ENCODE measurements at places on chromosomes 5 and 9. TPM values are rescaled to one million over a fixed set of nuclear protein-coding genes. Genes with fewer than 3 reads are reported as not detected.

Gene ZFAND5
- 151 TPM for total RNA-seq

Gene AGXT2
- not detected for total RNA-seq

Gene CD180
- total RNA-seq: 0.68 TPM

Gene SHOC1
- total RNA-seq: not detected

Gene TCF7
- total RNA-seq: 3.3 TPM

Gene CARTPT
- not detected for total RNA-seq

Gene CCNJL
- 5.5 TPM for total RNA-seq

Gene SPATA31C1
- not detected for total RNA-seq

Gene CRHBP
- total RNA-seq: 0.32 TPM

Gene ZNF883
- 6.0 TPM for total RNA-seq

Gene DDX4
- total RNA-seq: not detected

Gene ANKRD34B
- total RNA-seq: not detected

- DNase-seq: no peak
Observed at GRCh38 chr5:147175516-147176097, 59.2 kb upstream of the STK32A start.

GRCh38 chr5:38420691-38421390 lies 135.6 kb downstream of the LIFR start:
- DNase-seq: peak; percentile 58

DNA sequence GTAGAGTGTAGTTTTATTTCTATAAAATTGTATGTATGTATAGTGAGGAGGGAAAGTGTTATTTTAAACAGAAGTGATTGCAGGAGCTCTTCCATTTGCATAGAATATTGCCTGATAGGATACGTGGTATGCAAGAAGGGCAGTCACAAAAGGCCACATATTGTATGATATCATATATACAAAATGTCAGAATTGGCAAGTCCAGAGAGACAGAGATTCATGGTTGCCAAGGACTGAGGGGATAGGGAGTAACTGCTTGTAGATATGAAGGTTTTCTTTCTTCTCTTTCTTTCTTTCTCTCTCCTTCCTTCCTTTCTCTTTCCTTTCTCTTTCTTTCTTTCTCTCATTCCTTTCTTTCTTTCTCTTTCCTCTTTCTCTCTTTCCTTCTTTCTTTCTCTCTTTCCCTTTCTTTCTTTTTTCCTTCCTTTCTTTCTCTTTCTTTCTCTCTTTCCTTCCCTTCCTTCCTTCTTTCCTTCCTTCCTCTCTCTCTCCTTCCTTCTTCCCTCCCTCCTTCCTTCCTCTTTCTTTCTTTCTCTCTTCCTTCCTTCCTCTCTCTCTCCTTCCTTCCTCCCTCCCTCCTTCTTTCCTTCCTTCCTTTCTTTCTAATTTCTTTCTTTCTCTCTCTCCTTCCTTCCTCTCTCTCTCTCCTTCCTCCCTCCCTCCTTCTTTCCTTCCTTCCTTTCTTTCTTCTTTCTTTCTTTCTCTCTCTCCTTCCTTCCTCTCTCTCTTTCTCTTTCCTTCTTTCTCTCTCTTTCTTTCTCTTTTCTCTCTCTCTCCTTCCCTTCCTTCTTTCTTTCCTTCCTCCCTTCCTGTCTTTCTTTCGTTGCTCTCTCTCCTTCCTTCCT lies 24.5 kb upstream of the WDR38 start:
- DNase-seq: no peak

DNA sequence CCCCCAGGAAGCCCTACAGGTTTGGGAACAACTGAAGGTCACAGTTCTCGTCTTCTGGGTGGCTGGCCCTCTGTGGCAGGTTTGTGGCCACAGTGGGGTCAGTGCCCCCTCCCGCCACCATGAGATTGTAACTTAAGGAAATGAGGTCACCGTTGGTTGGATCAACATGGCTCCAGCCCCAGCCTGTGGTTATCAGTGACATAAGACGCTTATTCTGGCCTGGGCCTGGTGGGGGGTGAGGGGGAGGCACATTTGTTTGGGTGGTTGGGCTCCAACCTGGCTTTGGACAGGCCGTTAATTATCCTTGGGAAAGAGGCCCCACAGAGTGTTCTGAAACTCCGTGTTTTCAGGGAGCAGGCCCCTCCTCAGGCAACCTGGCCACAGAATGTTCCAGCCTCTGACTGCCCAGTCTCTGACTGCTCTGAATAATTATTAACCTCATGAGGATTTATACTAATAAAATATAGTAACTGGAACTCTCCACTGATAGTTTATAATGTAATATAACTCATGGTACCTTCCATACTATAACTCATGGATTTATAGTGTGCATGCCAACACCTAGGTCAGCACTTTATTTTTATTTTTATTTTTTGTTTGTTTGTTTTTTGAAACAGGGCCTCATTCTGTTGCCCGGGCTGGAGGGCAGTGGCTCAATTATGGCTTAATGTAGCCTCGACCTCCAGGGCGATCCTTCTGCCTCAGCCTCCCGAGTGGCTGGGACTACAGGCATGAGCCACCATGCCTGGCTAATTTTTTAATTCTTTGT lies 58.0 kb upstream of the RPL26L1 start:
- peak; percentile 88 for DNase-seq

DNA sequence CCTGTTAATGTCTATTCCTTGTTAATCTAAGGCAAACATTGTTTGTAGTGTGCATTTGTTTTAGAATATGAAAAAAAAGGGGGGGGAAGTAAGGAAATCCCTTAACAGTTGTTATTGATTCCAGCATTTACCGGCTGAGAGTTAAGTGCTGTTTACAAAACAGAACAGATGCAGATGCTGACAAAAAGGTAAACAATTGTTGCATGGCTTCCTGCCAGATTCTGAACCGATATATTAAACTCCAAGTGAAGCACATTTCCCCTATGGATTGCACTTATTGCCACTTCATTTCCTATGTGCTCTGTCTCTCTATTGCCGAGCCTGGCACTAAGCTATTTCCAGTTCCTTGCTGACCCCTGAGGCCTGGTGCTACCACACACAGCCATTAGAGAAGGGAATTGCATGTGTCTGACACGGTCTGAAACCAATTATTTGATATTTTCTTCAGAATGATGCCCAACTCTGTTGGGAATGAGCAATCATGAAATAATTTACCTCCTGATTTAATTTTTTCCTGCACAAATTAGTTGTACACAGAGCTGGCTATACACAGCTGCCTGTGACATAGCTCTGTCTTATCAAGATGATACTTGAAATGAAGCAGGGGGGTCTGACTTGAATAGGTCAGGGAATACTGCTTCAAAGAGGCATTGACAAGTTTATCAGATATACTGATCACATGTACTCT lies 109.8 kb downstream of the KIAA0825 start:
- no peak for DNase-seq

DNA sequence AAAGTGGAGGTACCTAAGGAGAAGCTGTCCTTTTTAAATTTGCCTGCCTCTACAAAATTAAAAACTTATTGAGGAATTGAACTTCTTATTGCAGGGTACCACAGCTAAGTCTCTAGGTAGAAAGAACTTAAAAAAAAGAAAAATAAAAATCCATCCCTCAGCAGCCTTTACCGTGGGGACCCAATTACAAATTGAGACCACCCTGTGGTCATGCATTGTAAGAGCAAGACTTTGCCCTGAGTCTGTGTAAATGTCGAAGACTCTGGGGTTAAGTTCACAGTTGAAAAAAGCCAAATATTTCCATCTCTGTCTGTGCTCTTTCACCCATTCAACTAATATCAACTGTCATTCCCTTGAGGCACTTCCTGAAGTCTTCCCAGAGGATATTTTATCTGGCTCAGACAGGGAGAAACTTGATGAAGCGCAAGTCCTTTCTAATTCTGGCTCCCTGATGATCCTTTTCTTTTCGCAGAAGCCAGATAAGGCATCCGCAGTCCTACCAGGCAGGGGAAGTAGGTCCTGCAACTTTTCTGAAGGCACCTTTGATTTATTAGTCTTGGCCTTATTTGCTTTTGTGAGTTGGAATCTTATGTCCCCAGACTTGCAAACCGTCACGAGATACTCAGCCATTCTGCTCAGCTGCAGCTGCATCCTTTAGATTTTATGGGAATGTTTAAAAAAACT lies 323.8 kb upstream of the WWC1 start:
- no peak for DNase-seq

DNA sequence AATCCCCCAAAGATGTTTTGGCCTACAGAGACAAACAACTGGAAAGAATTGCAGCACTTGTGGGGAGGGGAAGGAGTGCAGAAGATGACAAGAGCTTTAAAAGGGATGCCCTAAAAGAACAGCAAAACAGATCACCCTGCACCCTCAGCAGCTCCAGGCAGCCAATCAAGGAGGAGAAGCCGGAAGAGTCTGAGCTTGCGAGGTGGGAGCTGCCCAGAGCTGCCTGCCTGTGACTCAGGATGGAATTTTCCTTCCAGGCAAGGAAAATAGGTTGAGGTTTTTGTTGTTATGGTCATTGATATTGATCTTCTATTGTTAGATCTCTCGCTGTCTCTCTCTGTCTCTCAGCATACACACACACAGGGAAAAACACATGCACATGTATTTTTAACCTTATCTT lies 70.3 kb upstream of the MAP1B start:
- no peak for DNase-seq

GRCh38 chr5:432928-433791 lies 9.8 kb upstream of the EXOC3 start:
- DNase-seq: peak; percentile 16

DNA sequence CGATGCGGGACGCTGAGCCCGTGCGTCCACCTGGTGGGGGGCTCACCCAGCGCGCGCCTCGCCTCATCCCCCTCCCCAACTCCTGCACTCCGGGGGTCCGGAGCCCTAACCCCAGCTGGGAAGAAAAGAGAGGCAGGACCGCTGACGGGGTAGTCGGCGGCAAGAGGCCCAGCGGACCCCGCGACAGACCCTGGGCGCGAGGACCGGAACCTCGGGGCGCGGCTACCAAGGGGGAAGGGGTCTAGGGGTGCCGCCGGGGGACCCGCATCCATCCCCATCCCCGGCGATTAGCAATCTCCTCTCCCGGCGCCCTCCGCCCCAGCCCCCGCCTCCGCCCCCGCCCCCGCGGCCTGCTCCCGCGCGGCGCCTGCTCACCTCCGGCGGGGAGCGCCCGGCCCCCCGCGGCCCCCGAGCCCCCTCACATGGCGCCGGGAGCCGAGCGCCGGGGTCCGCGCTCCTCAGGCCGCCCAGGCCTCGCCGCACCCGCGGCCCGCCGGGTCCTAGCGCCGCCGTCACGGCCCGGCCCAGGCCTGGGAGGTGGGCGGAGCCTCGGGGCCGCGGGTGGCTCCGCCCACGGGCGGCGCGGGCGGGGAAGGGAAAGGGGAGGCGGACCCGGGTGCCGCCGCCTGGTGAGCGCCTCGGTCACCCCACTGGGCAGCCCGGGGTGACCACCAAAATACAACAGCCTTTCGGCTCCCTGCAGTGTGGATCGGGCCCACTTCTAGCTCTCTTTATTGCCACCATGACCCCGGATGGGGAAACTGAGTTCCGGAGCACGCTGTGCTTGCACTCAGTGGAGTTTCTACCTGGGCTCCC lies at the start of gene ST6GALNAC6:
Gene ST6GALNAC6, minus strand, starts transcription at position 476 of the 816 bp plus-strand sequence. CDS start 1,622 bp downstream, outside the sequence.
- DNase-seq: peak; percentile 80

DNA sequence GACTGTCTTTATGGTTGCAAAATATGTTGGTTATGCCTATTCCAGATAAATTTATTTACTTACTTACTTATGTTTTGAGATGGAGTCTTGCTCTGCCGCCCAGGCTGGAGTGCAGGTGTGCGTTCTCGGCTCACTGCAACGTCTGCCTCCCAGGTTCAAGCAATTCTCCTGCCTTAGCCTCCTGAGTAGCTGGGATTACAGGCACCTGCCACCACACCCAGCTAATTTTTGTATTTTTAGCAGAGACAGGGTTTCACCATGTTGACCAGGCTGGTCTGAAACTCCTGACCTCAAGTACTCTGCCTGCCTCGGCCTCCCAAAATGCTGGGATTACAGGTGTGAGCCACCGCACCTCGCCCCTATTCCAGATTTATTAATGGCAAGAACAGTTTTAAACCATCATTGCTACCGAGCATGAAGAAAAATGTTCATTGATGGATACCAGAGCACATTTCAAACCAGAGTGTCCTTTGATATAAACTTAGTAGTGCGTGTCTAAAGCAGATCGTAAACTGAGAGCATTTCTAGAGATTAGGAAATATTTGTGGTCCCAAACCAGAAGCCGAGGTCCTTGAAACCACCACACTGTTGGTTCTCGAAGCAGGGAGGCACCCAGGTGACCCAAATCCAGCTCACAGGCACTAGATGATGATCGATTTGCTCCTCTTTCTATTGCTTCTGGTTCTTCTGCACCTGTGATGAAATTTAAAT lies 85.2 kb downstream of the GRAMD2B start:
- no peak for DNase-seq

- DNase-seq: no peak
Observed at GRCh38 chr5:140309706-140310249, 6.9 kb upstream of the PFDN1 start.

DNA sequence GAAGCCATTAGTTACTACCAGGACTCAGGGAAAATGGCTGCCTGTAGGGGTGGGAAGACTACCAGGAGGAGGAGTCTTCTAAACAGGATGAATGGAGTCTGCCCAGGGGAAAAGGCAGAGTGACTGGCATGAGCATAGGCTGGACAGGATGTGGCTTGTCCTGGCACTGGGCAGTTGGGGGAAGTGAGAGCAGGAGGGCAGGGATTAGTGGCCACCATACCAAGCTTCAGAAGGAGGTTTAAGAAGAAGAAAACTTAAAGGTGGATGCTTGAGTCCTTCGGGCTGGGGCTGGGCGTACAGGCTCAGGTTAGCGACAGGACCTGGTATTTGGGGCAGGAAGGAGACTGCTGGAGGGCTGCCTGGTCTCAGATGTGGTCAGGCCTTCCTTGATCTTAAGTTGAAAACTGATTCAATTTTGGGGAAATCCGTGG lies 5.0 kb upstream of the NSD1 start:
- peak; percentile 41 for DNase-seq

GRCh38 chr5:115231598-115231997 lies 31.1 kb downstream of the PGGT1B start:
- no peak for DNase-seq

DNA sequence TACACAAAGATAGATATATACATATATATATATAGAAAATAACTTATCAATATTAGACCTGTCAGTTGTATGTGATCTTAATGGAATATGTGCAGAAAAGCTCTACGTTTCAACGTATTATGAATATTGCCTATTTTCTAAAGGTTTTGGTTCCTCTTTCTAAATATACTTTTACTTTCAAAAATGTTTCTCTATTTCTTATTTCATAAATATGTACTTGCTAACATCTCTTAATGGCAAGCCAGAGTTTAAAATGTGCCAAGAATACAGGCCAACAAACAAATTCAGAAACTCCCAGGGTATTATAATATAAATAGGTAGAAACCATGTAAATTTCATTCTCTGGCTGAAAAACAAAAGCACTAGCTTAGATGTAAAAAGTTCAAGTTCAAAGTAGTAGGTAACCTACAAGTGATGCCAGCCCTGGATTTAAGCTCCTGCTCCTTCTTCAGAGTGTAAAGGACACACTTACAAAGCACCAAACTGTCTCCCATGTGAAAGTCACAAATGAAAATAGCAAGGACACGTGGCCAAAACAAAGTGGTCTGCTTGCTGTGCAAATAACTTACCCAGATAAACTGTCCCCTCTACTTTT lies 685.1 kb upstream of the DMAC1 start:
- DNase-seq: no peak

DNA sequence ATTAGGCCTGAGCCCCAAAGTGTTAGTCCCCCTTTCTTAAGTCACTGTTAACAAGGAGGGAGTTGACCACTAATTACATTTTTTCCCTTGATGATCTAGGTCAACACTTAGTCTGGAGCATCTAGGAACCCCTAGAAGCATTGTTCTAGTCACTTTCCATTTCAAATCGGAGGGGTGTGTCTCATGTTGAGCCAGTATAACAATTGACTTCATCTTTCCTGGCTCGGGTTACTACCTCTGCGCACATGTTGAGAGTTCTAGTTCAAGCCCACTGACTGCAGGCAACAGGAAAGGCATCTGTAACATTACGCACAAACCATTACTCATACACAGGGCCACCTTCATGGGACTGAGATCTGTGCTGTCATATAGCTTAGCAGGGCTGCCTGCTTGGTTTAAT lies 164.9 kb downstream of the NTRK2 start:
- DNase-seq: no peak

- DNase-seq: no peak
Observed at GRCh38 chr9:111559000-111559610, 34.1 kb downstream of the ZNF483 start.
